EL (cell line): ENCODE measurements at places on chromosomes 11 and 22.

DNA sequence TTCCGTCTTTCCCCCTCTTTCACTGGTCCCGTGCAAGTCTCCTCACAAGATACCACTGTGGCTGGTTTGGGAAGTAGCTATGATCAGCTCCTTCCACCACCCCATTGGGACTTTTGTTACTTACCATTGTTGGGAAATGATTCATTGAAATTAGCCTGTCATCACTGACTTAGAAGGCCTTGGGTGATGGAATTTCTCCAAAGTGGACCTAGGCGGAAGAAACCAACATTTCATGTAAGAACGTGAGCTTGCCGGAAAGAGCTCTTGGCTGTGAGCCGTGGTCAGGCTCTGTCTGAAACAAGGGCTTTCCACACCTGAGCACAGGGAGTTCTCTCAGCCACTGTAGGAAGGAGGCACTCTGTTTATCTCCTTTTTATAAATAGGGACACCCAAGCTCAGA lies 23.5 kb upstream of the CRYBB3 start:
- no peak for DNase-seq

DNA sequence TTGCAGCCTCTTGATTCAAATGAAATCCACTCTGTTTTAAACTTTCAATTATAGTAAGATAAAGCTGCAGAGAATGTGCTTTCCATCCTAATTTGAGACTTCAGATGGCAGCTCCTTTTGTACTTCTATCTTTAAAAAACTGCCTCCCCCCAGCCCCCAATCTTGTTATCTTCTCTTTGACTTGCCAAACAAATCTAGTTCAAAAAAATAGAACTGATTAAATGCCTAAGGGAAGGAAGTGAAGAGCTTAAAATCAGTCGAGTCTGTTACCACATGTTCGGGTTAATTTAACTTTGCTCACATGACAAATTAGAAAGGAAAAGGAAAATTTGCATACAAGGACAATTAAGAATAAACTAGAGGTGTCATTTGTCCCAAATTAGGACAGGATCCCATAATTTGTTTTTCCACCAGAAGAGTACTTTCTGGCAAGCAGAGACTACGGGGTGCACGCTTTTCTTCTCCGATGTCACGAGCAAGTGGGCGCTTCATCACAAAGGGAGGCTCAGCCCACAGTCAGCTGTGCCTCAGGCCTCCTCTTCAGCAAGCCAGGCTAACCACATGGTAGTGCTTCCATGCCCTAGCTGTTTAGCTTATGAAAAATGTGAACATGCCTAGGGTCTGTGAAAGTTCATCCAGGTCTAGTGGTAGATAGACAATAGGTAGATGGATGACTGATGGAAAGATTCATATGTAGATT lies 69.0 kb upstream of the LDLRAD3 start:
- DNase-seq: no peak

GRCh38 chr11:45788887-45789286 lies 16.1 kb upstream of the SLC35C1 start:
- no peak for DNase-seq

DNA sequence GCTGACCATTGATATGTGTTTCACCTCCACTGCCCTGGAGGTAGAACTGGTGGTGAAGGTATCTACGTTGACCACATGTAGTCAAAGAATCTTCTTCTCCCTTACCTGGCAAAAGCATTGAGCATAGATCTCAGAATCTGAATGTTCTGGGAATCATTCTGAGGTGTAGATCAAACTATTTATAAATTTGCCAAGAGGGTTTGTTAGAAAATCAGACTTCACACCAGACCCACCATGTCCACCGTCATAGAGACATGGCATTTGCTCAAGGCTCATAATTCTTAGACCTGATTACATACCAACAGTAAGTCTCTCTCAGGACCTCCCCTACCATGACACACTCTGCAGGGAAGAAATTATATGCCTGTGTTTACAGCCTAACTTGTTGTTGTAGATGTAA lies at the start of gene OR8B2:
TSS of gene OR8B2 (minus strand) at position 101 of the 400 bp plus-strand sequence. CDS start 1,156 bp downstream, outside the sequence.
- no peak for DNase-seq

DNA sequence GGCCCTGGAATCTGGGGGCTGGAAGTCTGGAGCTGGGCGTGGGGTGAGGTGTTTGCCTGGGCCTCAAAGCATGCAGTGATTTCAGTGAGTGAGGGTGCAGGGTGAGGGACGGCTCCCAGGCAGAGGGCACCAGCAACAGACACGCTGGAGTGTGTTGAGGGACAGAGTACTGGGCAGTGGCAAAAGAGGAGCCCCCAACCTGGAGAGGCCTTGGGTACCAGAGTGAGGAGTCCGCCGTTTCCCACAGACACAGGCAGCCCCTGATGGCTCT lies 12.0 kb upstream of the TBC1D22A start:
- no peak for DNase-seq

GRCh38 chr11:111001986-111002611 lies 243.4 kb upstream of the POU2AF2 start:
- peak; percentile 70 for DNase-seq

- no peak for DNase-seq
These were observed 78.6 kb upstream of the CLPB start for GRCh38 chr11:72512956-72513355.

DNA sequence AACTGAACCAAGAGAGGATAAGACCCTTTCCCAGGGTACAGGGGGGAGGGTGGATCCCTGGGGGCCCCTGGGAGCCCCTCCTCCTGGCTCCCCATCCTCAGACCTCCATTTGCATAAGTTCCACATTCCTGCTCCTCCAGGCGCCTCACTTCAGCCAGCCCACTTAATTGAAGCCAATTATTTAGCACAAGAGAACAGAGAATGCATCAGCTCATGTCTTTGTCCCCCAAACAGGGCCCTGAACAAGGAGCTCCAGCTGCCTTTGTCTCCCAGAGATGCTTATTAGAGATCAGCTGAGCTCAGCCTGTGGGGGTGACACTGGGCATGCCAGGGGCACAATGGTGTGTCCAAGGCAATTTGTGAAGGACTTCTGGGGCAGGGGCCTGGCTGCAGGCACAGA lies 89.9 kb upstream of the PRDM11 start:
- no peak for DNase-seq

GRCh38 chr11:66115638-66116301 lies 45.7 kb downstream of the PACS1 start:
- DNase-seq: no peak

- peak; percentile 41 for DNase-seq
These were observed 72.1 kb downstream of the LRRC32 start for GRCh38 chr11:76598426-76598839.

DNA sequence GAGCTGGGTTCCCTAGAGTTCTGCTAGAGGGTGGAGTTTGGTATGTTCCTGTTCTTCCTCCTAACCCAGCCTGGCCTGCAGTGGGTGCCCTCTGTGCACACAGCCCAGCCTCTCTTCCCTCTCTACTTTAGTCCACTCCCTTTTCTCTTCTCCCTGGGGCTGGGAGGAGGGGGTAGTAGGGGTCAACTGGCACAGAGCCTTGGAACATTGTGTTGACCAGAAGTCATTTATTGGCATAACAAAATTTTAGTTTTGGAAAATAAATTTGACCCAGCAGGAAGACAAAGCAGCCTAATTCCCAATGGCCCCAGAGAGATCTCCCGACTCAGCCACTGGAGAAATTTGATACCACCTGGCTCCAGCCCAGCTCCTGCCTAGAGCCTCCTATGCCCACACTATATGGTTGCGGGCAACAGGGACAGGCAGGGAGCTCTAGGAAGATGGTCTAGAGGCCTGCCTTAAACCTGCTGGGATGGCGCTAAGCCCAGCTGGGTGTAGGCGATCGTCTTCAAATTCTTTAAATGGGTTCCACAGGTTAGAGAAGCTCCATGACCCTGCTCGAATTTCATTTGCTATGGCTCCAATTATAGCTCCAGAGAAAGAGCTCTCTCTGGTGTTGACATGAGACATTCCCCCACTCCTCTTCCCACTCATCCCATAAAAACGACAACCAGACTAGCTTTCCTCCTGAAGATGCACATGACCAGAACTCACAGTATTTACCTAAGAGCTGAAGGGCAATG lies 9.9 kb downstream of the PCSK7 start:
- DNase-seq: peak; percentile 45

DNA sequence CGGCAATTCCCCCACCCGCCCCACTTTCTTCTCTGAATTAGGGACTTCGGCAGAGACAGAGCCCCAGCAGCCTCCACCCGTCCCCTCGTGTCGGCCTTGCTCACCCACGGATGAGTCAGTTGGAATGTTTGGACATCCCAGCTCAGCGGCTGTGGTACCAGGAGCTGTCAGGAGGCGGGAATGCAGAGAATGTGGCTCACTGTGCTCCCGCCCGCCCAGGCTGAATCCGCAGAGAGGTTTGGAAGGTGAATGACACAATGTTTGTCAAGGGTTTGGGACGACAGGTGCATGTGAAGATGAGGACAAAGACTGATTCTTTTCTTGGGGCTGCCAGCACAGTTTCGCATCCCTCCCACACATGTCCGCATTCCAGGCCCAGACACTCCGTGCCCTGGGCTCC lies 39.6 kb downstream of the LIF start:
- peak; percentile 99 for DNase-seq

DNA sequence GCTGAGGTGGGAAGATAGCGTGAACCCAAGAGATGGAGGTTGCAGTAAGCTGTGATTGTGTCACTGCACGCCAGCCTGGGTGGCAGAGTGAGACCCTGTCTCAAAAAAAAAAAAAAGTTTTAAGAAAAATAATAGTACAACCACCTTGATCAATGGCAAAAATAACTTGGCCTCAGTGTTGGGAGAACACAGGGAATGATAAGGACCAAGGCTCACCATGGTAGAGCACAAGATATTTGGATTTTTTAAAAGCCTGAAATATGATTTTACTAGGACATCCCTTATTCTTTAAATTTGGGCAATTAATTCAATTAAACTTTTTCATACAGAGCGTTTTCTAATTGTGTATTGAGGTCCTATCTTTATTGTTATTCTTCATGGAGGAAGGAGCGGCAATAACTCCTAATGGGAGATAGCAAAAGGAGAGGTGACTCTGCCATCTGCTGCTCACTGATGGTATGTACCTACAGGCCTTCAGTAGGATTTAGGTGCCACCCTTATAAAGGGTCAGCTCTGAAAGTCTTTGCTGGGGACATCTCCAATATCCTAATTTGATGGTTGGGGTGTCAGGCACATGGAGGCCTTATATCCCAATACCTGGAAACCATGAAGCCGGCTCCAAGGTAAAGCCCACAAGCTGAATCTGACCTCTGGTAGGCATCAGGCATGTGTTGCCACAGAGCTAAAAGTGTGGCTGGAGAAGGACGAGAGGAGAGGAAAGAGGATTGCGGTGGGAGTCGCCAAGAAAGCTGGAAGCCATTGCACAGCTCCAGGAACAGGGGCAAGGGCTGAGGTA lies 21.9 kb upstream of the POLD3 start:
- DNase-seq: peak; percentile 49

GRCh38 chr11:29184939-29185890 lies 831.6 kb downstream of the KCNA4 start:
- peak; percentile 93 for DNase-seq

GRCh38 chr11:21412652-21413383 lies 743.4 kb downstream of the NELL1 start:
- DNase-seq: no peak

DNA sequence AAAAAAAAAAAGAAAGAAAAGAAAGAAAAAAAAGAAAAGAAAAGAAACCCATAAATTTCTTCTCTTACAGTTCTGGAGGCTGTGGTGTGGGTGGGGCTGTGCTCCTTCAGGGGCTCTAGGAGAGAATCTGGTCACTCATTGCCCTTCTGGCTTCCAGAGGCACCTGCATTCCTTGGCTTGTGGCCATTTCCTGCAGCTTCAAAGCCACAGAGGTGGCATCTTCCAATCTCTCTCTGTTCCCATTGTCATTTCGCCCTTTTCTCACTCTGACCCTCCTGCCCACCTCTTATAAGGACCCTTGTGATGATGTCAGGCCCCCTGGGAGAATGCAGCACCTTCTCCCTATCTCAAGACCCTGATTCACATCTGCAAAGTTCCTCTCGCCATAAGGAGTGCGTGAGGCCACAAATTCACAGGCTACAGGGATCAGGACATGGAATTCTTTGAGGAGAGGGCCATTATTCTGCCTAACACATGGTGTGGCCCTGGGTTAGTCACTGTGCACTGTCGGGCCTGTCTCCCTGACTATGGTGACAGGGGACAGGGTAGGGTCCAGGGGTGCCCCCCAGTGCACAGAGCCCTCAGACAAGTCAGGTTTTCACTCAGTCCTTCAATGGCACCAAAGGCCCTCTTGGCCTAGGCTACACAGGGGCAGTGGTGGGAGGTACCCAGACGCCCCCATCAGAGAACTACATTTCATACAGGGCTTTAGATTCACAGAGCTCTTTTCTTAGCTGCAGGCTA lies 38.6 kb upstream of the PRR5 start:
- no peak for DNase-seq

GRCh38 chr11:6995703-6996102 lies 24.4 kb downstream of the ZNF214 start:
- no peak for DNase-seq

DNA sequence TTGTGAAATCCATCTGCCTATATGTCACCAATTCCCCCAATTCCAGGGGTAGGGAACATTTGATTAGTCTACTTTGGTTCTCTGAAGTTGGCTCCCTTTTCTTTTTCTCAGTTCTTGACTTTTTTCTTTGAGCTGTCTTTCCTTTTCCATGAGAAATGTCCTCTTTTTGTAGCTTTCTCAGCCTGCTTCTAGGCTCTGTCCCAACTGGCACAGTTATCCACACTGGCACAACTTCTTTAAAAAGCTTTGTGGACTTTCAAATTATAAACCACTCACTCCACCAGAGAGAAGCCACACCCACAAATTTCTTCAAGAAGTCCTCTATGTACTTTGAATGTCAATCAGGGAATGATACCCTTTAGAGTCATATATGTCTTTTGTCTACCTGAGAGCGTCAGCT lies 100.5 kb downstream of the TTC17 start:
- no peak for DNase-seq
